ENCODE measurements at places on chromosomes 6 and 20. TPM values are rescaled to one million over a fixed set of nuclear protein-coding genes. Genes with fewer than 3 reads are reported as not detected.

DNA sequence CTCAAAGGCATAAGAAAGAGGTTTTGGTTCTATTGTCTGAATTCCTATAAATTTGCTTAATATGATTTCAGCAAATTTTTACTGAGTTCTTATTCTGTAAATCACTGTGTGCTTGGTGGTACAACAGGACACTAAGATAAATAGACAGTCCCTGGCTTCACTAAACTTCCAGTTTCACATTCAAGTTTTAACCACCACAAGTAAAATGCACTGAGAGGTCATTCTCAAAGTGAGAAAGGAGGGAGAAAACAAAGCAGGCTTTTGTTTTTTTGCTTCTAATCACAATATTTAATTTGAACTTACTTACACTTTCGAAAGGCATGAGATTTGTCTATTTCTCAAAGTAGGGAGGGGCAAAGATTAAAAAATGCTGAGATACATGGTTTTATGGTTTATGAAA is 445.7 kb downstream of the CDC5L start:
- no peak overlapping the region for H3K27ac ChIP-seq
- no peaks in the 10 kb centered on the region for H3K36me3 ChIP-seq
- H3K4me1 ChIP-seq = peaks cover 18% of the 10 kb centered on the region
- no peaks in the 10 kb centered on the region for H3K27me3 ChIP-seq
- DNase-seq = no peak

Gene HTR1B
- total RNA-seq = 0.33 TPM

GRCh38 chr20:37869334-37869861 is 33.5 kb upstream of the VSTM2L start:
- DNase-seq = no peak
- H3K36me3 ChIP-seq = peaks cover 31% of the 10 kb centered on the region
- H3K27me3 ChIP-seq = peaks cover 3% of the 10 kb centered on the region
- no peak overlapping the region for H3K27ac ChIP-seq

Gene PTGIS
- 12.2 TPM for total RNA-seq

Measured in endothelial cell (in vitro differentiated cells).